ENCODE measurements at places on chromosomes 11 and 22.

DNA sequence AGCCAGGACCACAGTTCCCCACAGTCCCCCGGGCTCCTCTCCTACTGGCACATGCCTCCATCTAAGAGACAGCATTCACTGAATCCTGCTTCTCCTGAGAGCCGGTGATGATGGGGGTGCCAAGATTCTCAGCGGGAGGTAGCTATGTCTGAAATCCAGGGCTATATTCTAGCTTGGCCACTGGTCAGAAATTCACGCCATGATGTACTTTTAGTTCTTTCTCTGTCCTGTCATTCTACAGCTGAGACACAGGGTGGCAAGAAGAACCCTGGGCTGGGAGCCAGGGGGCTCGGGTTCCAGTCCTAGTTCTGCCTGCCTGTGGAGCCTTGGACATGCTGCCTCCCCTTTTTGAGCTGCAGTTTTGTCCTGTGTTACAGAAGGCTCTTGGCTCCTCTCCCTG, 59.2 kb upstream of the PHOX2A start:
- DNase-seq: no peak

DNA sequence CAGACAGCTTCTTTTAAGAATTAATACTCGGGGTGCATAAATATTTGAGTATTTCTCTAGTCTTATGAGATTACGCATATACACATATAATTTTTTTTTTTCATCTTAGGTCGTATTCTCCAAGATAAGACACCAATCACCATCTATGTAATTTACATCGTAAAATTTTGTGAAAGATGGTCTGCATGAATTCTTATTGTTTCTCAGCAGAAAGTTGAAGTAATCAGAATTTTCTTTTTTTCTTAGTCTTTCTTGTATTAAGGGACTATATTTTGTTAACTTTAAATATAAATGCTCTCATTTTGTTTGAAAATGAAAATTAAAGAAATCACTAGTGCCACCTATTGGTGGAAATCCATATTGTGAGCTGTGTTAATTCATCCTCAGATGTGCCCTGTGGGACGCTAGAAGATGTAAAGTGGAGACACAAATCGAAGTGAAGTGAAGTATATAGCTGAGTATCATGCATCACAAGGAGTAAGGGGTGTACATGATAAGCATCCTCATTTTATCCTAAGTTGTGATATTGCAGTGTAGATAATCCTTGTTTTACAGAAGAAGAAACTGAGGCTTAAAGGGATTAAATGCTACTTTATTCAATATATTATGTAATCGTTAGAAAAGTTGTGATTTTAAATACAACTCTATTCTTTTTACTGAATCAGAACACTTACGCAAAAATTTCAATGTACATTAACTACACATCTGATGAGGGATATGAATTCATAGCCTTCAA, 2084.3 kb downstream of the LRRC4C start:
- DNase-seq: no peak

GRCh38 chr11:75100314-75100713, 3.6 kb upstream of the OR2AT4 start:
- DNase-seq: no peak

GRCh38 chr11:72673943-72674828, at the start of gene PDE2A:
PDE2A (minus strand) TSS chr11:72674422; CDS start chr11:72674207, 215 bp downstream.
- no peak for DNase-seq

GRCh38 chr11:75499423-75500190, 26.1 kb downstream of the GDPD5 start:
- DNase-seq: no peak

DNA sequence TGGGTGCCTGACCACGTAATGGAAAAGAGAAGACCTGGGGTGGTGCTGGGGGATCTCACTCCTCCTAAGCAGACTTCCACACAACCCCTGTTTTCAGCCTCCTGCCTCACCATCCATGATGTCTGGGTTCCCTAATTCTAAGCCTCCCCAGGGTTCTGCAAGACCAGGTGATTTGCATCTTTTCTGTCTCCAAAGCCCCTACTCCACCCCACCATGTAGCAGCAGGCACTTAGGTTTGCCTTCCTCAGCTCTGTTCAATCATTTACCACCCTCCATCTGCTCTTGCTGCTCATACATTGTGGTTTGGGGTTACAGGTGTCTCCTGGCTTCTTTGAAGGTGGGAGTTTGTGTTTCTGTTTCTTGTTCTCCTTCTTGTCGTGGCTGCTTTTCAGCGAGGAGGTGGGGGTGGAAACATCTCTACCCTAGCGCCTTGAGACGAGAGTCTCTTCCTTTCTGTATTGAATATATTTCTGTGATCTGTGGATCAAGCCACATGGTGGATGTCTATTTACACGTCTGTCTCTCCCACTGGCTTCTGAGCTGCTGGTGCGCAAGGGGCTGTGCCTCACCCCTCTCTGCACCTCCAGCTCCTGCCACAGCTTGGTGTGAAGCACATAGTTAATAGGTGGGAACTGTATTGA, 6.6 kb upstream of the SSTR3 start:
- no peak for DNase-seq

DNA sequence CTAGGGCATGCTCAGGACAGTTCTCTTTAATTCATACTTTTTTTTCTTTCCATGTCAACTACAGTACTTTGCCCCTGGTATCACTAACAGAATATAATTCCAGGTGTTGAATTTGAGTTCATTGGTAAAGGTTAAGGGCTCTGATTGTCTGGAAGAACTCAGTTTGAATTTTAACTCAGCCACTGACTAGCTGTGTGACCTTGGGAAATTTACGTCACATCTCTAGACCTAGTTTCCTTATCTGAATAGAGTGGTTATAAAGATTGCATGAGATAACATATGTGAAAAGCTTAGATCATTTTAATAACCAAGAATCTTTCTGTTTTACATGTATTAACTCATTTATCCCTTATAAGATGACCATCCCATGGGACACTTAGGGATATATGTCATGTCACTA, 15.8 kb upstream of the ZC3H12C start:
- no peak for DNase-seq

- no peak for DNase-seq
These were observed 487.3 kb downstream of the INSC start for GRCh38 chr11:15602047-15602446.

All from NCI-H1436 treated with DMSO at 0.1 percent for 48 hours (cell line).